Activated CD4-positive, alpha-beta T cell treated with anti-CD3 and anti-CD28 coated beads, Interleukin-2, amount 50 U/mL, for 4 hours (primary cell): ENCODE measurements at places on chromosomes 16 and 17.

- DNase-seq, result no peak
Measured at GRCh38 chr17:73731733-73732132, 87.5 kb upstream of the SDK2 start.

DNA sequence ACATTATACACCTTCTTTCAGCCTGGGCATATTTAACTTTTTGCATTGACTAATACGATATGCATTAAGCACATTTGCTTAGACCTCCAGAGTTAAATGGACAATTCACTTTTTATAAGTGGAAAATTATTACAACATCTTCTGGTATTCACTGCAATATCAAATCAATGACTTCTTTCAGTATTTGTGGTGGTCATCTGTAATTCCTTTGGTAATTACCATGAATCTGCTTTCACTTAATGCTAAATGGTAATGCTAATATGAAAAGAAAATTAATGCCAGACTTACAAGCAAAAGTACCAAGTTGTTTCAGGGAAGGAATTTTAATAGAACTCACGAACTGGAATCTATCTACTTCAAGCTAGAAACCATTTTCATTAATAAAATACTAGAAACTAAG, 6.4 kb downstream of the GPATCH8 start:
- DNase-seq, result no peak

DNA sequence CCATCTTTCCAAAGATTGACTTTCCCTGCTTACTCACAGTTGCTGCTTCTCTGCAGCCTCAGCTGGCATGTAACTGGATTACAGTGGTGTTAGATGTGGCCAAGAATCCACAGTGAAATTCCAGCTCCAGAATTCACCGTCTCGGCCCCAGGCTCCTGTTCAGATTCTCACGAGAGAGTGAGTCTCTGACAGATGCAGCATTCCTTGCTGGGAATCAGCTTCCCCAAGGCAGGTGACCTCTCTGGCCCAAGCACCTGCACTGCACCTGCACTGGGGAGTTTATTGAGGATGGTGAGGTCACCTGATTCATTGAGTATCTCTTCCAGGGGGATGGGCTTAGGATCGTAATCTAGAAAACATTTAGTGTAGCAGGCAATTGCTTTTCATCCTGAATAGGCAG, 600.5 kb upstream of the RBFOX1 start:
- DNase-seq, result no peak

DNA sequence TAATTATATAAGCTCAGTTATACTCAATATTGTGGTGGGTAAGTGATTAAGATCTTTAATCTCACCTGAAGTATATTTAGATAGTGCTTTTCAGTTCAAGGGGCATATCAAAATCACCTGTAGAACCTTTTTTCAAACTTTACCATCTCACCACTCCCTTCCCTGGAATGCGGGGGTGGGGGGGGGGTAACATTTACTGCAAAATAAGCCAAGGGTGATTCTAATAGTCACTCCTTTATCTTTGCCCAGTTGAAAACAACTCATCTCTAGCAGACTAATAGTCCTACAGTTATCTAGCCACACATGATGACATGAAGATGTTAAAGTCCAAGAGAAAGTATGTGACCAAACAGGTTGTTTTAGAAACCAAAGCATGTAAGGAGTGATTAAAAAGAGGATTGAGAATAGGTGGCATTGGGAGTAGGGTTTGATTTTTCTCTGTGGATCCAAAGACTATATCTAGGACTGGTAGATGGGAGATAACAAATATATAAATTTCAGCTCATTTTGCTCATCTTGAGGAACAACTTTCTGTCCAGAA, 21.5 kb downstream of the LPCAT2 start:
- DNase-seq, result no peak

DNA sequence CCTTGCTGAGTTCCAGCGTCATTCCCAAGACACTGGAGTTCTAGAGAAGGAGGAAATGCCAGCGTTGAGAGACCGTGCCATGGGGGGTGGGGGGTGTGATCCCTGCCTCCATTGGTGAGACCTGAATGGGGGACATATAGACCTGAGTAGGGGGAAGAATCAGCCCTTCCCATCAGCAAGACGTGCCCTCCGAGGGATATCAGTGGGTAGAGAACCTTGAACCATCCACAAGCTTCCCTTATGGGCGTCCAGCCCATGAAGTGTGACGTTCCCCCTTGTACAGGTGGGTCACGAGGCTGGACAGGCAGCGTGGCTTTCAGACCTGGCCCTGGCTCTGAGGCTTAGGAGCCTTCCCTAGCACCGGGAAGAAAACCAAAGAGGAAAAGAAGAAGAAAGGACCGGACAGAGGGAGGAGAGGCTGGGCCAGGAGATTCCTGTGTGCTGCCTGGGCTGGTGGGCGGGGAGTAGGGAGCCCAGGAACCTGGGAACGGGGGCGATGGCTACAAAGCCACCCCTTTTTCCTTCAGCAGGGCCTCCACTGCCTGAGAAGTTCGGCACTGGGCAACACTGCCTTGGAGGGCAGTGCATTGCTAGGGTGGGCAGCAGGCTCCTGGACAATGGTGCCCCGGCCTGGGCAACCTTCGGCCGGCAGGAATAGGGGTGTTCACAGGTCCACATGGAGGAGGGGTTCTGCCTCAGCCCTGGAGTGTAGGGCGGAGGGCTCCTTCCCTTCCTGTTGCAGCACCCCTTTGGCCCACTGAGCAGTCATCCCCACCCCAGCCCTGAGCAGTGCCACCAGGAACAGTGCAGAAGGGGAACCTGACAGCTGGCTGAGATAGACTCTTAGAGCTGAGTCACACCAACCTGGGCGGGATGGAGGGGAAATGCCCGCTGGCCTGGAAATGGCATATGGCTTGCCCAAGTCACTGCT, 7.2 kb downstream of the RAB11FIP4 start:
- no peak for DNase-seq

GRCh38 chr16:78624366-78624765, 524.9 kb downstream of the WWOX start:
- no peak for DNase-seq

- no peak for DNase-seq
Measured at GRCh38 chr17:42969001-42969581, 4.8 kb upstream of the AARSD1 start.

DNA sequence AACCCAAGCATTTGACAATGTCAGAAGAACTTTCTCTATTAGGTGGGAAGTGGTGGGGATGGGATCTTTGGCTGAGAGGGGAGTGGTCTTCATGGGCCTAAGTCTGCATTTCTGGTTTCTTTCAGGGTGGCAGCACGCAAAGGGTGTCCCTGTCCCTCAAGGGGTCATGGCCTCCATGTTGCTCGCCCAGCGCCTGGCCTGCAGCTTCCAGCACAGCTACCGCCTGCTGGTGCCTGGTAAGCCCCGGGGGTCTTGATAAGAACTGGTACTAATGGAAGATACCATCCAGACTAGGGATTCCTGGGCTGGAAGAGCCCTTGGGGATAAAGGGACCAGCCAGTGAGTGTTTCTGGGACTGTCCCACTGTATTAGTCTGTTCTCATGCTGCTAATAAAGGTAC, 61.2 kb downstream of the ABAT start:
- no peak for DNase-seq

DNA sequence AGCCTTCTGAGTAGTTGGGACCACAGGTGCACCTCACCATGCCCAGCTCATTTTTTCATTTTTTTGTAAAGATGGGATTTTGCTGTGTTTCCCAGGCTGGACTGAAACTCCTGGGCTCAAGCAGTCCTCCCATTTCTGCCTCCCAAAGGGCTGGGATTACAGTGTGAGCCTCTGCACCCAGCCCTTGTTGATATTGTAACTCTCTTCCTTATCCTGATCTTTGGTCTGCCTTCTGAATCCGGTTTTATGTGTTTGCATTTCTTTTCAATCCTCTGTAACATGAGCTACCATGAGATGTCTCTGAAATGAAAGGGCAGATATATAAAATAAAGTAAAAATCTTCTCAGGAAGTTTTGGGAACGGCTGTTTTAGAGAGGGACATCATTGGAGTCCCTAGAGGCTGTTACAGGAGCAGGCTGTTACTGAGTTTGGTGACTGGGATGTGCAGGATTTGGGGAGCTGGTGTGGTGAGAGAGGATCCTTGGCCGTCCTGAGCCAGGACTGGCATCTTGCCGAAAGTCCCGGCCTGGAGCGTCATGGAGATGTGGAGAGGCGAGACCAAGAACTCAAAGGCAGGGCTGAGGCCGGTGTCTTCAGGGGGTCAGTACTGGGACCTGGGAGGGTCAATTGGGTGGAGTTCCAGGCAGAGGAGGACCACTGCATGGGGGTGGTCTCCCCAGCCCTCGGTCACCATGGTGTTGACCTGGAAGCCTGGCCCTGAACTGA, 39.4 kb downstream of the ATP2C2 start:
- no peak for DNase-seq

- no peak for DNase-seq
Measured at GRCh38 chr17:62791235-62791734, 16.8 kb downstream of the MARCHF10 start.

DNA sequence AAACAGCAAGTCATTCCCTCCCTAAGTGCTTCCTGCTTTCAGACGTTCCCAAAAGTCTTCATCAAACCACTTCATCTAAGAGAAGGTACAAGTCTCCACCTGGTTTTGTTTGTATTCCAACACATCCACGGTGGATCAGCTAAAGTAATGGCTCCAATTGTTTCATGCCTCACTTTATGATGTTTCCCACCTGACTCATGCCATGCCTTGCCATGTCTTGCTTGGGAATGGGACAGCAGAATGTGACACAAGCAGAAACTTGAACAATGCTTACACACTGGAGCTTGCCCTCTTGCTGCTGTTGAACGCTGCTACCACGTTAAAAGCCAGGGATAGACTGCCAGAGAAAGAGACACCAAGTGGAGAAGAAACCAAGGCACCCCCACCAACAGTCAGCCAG, 43.8 kb downstream of the MYH10 start:
- no peak for DNase-seq

DNA sequence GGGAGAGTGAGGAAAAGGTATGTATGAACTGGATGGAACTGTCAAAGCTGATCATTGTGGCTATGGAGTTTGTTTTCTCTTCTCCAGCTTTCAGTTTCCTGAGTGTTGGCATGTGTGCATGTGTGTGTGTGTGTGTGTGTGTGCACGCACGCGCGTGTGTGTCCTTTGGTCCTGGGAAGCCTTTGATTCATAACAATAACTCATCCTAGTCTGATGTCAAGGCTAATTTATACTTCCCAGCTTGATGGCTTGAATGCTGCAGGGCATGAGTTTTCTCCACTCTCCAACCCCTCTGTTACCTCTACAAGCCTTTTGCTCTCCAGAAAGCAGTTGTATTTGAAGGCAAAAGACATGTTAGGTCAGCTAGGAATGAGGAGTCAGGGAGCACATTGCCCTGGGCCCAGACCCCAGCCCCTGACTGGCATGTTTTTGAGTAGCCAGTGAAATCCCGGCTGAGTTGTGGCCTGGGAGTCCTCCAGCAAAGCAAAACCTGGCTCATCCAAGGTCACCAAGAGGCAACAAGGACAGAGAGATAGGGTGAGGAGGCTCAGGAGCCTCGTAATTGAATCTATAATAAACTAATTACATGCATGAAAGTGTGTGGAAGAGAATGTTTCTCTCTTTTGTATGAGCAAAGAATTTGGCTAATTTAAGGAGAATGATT, 8.9 kb upstream of the CDC42EP4 start:
- no peak for DNase-seq

DNA sequence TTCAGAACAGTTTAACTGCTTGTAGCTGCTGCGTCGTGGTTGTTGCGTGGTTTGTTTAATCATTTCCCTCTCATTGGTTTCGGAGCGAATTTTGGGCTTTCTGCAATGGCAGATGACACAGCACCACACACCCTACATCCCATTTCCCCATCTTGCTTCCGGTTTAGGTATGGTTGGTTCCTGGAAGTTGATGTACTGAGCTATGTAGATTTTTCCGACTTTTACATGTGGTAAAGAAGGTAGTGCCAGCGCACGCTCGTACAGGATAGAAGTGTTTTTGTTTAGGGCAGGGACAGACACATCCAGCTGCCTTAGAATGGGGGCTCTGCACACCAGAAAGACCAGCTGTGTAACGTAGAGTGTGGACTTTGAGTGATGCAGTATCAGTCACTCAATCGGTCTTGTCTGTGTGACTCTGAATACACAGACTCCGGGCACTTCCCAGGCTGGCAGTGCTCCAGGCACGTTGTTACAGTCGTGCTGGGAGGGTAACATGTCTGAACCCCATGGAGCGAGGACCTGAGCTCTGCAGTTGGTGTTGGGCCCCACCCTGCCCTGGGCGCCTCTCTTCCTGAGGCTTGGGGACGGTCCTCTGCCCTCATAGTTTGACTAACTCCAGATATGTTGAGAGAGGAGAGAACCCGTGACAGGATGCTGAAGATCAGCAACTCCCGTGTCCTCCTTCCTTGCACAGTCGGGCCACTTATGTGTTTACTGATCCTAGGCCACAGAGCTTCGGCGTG, 172.0 kb upstream of the CHMP6 start:
- no peak for DNase-seq

- no peak for DNase-seq
Measured at GRCh38 chr17:1896243-1897104, 66.7 kb downstream of the RPA1 start.

DNA sequence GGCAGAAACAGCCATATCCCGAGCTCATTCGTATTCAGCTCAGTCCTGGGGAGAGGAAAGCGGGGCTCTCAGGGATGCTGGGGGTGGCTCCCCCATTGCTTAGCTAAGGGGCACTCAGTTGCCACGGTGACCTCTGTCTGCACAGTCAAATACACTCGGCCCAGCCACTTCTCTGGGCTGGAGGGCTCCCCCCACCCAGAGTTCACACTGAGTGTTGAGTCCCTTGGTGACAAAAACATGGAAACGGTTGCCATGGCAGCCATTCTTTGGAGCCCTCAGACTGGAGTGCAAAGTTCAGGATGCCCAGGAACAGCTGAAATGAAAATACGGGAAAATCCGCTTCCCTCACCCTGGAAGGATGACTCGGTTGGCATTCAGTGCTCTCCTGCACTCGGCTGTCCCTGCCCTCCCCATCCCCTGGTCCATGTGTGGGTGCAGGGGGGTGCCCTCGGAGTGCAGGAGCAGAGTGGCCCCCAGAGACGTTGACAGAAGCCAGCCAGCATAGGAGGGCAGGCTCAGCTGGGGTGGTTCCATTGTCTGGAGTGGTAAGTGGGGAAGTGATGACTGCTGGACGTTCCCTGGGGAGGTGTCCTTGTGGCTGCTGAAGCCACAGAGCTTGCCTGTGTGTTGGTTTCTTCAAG, 216.5 kb downstream of the NTN1 start:
- DNase-seq, result no peak

DNA sequence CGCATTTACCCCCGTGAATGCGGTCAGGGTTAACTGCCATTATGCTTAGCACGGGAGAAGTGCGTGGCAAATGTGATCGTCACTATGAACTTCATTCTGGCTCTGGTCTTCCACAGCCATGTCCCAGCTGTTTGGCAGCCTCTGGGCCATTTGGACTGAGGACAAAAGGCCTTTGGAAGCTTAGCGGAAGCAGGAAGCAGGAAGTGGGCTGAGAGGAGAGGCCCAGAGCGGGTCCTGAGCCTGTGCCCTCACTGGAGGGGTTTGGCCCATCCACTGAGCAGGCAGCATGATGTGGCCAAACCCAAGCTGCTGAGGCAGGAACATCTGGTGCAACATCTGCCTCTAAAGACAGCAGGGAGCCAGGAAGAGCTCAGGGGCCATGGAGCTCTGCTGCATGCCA, 345.9 kb downstream of the C16orf95 start:
- DNase-seq, result no peak

- DNase-seq, result no peak
Measured at GRCh38 chr16:75541236-75541635, 5.3 kb upstream of the CHST5 start.

GRCh38 chr17:28293994-28294393, 25.0 kb upstream of the TMEM97 start:
- DNase-seq, result no peak

- no peak for DNase-seq
Measured at GRCh38 chr16:31130336-31130891, 5.1 kb downstream of the PRSS8 start.

- no peak for DNase-seq
Measured at GRCh38 chr16:29898804-29899515, 390 bp downstream of the SEZ6L2 start.
